ENCODE measurements at places on chromosomes 3 and 15.

- no peak for DNase-seq
Observed at GRCh38 chr3:187021748-187022402, 91.5 kb downstream of the ST6GAL1 start.

GRCh38 chr3:139481116-139481515 lies 4.8 kb upstream of the RBP2 start:
- no peak for DNase-seq

- DNase-seq: no peak
Observed at GRCh38 chr3:118167571-118167970, 867.1 kb downstream of the IGSF11 start.

DNA sequence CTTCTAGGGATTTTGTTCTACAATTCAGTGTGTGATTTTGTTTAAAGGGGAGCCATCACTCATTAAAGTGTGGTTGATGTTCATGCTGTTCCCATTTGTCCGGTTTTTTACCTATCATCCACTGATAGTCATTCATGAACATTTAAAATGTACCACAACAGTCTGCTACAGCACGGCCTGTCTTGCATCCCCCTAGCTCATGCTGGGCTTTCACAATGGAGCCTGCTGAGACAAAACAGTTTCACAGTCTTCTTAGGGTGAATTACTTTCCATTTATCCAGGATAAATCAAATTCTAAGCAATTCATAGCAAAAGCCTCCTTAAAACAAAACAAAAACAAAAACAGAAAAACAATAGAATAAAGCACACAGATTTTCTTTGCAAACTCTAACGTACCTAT lies 627.2 kb downstream of the CADM2 start:
- no peak for DNase-seq

- no peak for DNase-seq
Observed at GRCh38 chr3:183590442-183590841, 34.9 kb upstream of the KLHL6 start.

GRCh38 chr3:45915518-45916231 lies 27.6 kb upstream of the CXCR6 start:
- DNase-seq: peak; percentile 52

DNA sequence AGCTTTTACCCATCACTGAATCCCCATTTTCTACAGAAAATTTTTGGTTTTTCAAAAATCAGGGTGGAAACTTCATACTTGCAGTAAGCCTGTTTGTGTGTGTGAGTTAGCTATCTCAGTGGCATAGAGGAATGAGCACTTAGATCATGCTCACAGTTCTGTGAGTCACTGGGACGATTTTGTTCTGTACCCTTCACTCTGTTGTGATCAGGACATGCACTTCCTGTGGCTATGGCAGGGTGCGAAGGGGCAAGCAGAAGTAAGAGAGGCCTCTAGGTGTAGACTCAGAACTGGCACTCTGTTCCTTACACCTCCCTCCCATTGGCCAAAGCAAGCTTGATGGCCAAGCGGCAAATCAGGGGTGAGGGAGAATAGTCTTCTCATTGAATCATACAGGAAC lies 11.6 kb downstream of the NIPA2 start:
- DNase-seq: no peak

DNA sequence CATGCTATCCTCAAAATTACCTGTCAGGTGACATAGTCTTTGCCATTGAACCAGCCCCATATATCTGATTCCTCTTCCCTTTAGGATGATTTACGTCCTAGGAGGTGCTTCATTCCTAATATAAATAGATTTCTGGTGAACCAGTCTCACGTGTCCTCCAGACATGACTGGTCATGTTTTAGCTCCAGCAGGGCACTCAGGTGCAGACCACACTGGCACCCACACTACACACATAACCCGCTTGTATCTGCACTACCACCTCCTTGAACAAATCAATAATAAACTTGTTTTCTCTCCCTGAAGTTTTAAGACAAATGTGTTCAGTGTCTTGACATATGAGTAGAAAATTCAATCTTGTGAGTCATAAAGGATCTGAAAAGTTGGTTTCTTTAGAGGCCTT lies 155.5 kb downstream of the GOLIM4 start:
- no peak for DNase-seq

- no peak for DNase-seq
Observed at GRCh38 chr3:100306695-100307094, 27.9 kb upstream of the NIT2 start.

DNA sequence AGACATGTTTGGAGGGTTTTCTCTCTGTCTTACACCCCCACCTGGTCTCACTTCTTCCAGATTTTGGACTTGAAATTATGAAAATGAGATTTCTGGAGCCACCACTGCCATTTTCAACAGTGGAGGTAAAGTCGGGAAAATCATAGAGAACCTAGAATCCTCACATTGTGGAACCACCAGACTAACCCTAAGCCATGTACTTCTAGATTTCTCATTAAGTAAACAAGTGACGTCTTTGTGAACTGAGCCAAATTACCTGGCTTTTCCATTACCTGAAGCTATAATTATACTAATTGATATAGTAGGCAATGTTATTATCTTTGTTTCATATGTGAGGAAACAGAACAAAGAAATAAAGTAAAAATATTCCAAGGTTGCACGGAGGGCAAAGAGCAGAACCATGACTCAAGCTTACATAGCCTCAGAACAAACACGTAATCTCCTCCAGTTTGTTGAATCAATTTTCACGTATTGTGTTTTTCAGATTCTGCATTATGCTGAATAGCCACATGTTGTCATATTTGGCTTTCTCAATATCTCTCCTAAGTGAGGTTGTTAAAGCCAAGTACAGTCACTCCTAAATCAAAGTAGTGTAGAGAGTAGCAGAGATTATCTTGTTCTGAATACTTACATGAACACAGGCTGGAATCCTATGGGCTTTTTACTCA lies 101.3 kb upstream of the CMC1 start:
- no peak for DNase-seq

DNA sequence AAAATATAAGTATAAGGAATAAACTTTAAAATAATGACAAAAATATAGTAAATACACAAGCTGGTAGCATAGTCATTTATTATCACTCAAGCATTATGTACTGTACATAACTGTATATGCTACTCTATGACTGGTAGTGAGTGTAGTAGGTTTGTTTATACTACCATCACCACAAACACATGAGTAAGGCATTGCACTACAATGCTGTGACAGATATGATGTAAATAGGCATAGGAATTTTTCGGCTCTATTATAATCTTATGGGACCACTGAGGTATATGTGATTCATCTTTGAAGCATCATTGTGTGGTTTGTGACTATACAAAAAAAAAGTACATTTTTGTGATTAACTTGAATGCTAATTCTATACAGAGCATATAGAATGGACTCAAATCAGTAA lies 35.3 kb upstream of the FBN1 start:
- no peak for DNase-seq

GRCh38 chr3:196604548-196604947 lies 34.9 kb upstream of the NRROS start:
- no peak for DNase-seq

GRCh38 chr15:95470529-95470928 lies 860.0 kb upstream of the NR2F2 start:
- DNase-seq: no peak

DNA sequence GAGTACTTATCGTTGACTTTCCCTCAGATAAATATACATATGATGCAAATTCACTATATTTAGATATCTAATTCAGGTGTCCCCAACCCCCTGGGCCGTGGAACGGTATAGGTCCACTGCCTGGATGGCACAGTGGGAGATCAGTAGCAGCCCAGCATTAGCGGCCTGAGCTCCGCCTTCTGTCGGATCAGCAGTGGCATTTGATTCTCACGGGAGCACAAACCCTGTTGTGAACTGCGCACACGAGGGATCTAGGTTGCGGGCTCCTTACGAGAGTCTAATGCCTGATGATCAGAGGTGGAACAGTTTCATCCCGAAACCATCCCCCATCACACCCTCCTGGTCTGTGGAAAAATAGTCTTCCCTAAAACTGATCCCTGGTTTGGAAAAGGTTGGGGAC lies 6.9 kb downstream of the KNL1 start:
- DNase-seq: no peak

- DNase-seq: no peak
Observed at GRCh38 chr3:139686206-139686605, 8.4 kb upstream of the NMNAT3 start.

DNA sequence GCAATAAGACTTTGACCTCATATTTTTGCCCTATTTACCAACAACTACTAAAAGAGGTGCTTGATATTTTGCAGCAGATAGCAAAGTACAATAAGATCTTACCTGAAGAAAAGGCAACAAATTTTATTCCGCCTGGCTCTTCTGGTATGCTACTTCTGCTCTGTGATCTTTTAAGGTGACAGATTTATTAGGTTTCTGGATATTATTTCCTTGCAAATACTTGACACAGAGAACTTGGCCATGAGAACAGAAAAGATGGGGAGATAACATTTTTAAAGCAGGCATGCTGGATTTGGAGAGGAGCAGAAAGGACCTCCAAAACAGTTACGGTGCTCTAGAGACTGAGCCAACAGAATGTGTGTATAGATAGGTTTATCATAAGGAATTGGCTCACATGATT lies 86.7 kb upstream of the RNF7 start:
- no peak for DNase-seq

GRCh38 chr3:28971156-28971555 lies 309.7 kb upstream of the RBMS3 start:
- no peak for DNase-seq

GRCh38 chr3:152155246-152156020 lies 113.3 kb upstream of the MBNL1 start:
- no peak for DNase-seq

GRCh38 chr3:183583331-183584245 lies 28.1 kb upstream of the KLHL6 start:
- DNase-seq: no peak

- no peak for DNase-seq
Observed at GRCh38 chr3:153008226-153008625, 153.8 kb upstream of the RAP2B start.

- no peak for DNase-seq
Observed at GRCh38 chr3:132654721-132655120, 4.9 kb downstream of the ACAD11 start.

DNA sequence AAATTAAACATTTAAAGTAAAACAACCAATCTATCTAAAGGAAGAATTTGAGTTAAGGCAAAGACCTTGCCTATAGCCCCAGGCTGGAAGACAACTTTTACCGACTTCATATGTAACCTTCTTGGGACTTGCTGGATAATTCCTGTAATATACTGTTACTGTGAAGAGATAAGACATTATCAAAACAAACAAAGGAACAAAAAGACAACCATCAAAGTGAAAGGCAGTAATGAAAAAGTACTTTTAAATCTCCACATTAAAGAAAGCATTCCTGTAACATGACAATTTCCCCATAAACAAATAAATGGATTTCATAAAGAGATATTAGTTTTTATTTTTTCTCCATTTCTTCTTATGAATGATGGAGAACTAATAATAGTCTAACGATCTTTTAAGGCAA lies 2.4 kb downstream of the CMTM6 start:
- no peak for DNase-seq

- no peak for DNase-seq
Observed at GRCh38 chr3:88744896-88745295, 362.5 kb upstream of the EPHA3 start.

DNA sequence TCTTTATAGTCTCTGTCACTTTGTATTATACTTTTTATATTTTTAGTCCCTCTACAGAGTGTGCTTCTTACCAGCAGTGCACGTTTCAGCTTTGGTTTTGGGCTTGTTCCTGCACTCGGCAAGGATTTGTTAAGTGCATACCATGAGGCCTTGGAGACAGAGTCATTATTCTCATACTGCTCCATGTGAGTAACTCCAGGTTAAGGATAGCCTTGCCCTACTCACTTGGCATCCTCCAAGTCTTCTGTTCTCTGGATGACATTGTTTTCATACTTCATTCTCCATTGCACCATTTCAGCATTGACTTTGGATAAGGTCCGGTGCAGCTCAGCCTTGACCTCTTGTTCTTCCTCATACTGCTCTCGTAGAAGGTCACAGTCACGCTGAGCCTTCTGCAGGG lies 96.4 kb downstream of the MYH15 start:
- DNase-seq: no peak

GRCh38 chr15:51750792-51751696 lies at the start of gene TMOD2:
Gene TMOD2 (plus strand): TSS chr15:51751597. CDS start chr15:51766442, 14,845 bp downstream.
- DNase-seq: peak; percentile 72

- DNase-seq: no peak
Observed at GRCh38 chr3:102712896-102713295, 278.1 kb downstream of the ZPLD1 start.

Data from sigmoid colon (tissue), 7 donors.